ENCODE measurements at places on chromosomes 3 and 15.
A peak's percentile ranks its signal among the peaks of the same experiment; 100 is the strongest.

DNA sequence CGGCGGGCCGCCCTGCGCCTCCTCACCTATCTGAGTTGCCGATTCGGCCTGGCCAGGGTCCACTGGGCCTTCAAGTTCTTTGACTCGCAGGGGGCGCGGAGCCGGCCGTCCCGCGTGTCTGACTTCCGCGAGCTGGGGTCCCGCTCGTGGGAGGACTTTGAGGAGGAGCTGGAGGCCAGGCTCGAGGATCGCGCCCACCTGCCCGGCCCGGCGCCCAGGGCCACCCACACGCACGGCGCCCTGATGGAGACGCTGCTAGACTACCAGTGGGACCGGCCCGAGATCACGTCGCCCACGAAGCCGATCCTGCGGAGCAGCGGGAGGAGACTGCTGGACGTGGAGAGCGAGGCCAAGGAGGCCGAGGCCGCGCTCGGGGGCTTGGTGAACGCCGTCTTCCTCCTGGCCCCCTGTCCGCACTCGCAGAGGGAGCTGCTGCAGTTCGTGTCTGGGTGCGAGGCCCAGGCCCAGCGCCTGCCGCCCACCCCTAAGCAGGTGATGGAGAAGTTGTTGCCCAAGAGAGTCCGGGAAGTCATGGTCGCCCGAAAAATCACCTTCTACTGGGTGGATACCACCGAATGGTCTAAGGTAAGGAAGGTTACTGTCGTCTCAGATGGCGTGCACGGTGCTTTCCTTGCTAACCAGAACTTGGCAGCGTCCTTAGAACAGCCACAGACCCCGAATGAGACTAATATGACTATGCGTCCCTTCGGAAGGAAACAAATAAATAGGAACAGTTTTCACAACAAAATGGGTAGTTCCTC, 567 bp downstream of the TICRR start:
- no peak for DNase-seq

DNA sequence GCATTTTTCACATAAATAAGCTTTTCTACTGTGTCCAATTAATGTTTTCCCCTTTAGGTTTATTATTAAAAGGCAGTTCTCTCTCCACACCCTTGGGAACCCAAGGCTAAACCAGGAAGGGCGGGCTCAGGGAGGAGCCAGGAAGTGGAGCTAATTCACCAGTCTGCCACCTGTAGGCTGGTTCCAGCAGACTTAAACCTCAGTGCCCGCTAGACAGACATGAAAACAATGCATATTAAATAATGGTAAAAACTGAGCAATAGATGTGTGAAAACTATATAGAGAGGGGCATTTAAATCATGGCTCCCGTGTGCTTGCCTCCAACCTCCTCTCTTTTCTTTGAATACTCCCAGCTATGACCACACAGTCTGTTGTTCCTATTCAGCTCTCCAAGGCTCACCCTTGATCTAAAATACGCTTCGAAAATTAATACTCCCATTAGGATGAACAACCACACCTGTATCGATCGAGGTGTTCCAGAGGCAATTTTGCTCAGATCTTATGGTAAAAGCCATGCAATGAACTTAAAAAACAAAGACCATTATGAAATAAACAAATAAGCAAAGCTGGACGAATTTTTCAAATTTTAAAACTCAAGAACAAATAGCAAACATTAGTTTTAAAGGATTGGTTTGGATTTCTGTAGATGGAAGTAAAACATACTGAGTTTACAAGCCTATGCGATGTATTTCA, 253.3 kb downstream of the TJP1 start:
- no peak for DNase-seq

DNA sequence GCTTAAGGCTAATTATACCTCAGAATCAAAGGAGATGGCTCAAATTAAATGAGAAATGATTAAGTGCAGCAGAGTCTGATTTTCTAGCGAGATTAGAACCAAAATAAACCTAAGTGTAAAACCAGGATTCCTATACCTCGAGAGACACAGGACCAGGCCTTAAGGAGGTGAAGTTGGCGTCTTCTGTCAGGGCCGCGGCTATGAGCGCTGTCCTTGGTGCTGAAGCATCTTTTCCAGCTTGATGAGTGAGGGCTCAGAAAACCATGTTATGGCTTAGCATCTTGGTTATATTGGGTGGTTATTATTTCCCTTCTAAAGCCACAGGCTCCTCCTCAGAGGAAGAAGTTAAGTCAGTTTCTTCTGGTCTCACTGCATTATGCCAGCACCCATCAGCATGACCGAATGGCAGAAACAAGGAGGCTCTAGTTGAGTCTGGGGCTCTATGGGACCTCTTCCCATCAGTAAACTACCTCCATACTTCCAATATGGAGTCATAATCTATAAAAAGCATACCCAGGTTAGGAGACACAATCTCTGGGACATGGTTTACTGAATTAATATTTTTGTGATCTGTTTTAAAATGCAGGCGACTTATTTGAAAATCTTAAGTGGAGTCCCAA, 120.1 kb upstream of the NMNAT3 start:
- no peak for DNase-seq

DNA sequence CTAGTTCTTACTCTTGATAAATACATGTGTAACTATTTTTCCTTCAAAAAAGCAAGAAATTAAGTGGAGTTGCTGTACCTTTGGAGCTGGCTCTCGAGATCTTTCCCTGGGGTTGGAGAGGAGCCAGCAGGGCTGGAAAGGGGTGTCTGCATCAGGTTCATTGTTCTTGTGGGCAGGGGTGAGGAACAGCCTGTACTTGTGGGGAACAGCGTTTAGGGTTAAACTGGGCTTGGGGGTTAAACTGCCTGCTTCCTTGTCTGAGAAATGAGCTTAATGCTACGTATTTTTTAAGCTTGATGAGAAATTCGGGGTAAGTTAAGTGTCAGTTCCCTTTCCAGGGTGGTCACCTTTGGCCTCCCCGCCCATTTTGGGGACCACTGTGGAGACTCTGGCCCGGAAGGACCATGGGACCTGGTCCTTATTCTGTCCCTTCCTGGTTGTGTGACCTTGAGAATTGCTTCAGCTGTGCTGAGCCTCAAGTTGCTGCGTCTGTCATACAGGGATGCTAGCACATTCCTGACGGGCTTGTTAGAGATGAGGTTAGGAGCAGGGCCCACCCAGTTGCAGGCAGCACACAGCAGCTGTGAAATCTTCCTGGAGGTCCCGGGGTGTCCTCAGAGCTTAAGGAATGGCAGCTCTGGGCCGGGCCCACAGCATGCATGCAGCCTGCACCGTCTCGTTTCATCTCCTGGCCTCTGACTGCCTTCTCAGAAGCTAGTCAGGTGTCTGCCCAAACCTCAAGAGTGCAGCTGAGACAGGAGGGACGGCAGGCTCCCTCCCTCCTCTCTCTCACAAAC, 11.6 kb downstream of the H1-8 start:
- no peak for DNase-seq

DNA sequence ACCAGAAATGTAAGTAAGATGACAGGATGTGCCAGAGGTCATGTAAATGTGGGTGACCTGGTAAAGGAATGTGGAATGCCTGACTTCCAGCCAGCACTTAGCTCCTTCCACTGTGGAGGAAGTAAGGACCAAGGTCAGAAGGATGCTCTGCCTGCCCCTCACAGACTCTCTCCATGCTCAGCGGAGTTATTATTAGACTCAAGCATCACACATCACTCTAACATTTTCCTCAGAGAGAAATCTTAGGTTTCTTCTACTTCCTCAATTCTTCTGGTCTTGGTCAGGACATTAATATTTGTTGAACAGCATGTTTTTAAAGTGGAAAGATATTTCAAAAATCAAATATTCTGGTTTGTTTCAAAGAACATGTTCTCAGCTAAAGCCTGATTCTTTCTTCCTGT, 231.4 kb upstream of the WNT5A start:
- no peak for DNase-seq

DNA sequence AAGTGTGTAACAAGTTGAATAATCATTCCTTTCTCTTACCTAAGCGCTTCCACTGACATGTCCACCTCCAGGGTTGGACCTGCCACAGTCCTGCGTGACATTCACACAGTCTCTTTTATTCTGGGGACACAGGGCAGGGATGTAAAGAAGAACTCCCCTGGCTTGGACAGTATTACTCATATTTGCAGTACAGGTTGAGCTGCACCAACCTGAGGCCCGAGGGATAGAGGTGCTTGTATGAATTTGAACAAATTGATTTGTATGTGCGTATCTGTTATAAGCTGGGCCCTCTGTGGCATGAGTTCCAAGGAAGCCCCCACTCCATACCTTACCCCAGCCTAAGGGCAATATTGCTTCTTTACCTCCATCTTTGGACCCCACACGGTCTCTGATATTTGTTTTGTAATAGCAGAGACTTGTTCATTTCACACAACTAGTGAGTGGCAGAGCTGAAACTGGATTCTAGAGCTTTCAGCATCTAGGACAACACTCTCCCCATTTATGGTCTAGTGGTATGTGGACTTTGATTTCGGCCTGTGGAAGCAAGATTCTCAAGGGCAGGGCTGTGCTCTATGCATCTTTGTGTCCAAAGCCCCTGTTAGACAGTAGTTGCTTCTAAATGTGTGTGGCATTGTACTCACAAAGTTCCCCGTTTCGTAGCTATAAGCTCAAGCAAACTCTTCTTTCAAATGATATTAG, 39.2 kb downstream of the FAH start:
- DNase-seq: no peak

- no peak for DNase-seq
These were observed 23.6 kb downstream of the VGLL4 start for GRCh38 chr3:11619946-11620652.

DNA sequence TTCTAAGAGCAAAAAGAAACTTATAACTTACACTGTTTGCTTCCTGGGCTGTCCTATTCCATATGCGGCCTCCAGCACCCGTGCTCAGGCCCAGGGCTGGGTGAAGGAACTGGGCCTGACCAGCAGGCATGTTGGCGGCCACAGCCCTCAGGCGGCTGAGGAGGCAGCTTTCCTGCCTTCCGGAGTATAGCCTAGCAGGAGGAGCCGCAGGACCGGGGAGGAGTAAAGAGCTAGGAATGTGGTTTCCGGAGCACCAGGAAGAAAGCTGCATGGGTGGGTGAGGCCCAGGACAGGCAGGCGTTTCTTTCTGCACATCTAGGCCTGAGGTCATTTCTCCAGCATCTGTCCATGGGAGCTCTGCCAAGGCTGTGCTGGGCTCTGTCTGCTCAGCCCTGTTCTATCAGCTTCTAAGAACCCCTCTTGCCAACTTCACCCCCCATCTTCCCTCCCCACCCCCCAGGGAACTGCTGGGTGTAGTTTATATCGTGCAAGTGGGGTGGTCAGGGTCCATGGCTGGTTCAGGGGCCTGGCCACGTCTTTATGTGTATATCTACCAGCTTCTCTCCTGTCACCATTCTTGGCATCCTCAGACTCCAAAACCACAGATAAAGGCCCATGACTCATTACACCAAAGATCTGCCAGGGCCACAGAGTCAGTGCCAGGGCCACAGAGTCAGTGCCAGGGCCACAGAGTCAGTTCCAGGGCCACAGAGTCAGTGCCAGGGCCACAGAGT, 7.8 kb upstream of the KIF7 start:
- DNase-seq: peak; percentile 73

GRCh38 chr3:61983479-61983878, 389.9 kb downstream of the FEZF2 start:
- DNase-seq: no peak

- DNase-seq: no peak
These were observed 66.7 kb downstream of the BBX start for GRCh38 chr3:107589454-107589853.

DNA sequence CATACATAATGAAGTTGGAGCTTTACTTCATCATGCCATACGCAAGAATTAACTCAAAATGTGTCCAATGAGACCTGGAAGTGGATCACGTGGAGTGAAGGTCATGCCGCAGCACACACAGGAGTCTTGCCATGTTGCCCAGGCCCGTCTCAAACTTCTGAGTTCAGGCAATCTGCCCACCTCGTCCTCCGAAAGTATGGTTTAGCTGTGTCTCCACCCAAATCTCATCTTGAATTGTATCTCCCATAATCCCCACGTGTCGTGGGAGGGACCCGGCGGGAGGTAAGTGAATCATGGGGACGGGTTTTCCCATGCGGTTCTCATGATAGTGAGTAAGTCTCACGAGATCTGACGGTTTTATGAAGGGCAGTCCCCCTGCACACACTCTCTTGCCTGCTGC, 25.7 kb downstream of the SPCS1 start:
- DNase-seq: no peak

- no peak for DNase-seq
These were observed 11.5 kb downstream of the CSK start for GRCh38 chr15:74793135-74794028.

- DNase-seq: no peak
These were observed 62.5 kb downstream of the SFMBT1 start for GRCh38 chr3:52983336-52983807.
